ENCODE measurements at places on chromosomes 6 and 20.

- no peak for DNase-seq
Observed at GRCh38 chr20:38250609-38251008, 9.9 kb downstream of the KIAA1755 start.

DNA sequence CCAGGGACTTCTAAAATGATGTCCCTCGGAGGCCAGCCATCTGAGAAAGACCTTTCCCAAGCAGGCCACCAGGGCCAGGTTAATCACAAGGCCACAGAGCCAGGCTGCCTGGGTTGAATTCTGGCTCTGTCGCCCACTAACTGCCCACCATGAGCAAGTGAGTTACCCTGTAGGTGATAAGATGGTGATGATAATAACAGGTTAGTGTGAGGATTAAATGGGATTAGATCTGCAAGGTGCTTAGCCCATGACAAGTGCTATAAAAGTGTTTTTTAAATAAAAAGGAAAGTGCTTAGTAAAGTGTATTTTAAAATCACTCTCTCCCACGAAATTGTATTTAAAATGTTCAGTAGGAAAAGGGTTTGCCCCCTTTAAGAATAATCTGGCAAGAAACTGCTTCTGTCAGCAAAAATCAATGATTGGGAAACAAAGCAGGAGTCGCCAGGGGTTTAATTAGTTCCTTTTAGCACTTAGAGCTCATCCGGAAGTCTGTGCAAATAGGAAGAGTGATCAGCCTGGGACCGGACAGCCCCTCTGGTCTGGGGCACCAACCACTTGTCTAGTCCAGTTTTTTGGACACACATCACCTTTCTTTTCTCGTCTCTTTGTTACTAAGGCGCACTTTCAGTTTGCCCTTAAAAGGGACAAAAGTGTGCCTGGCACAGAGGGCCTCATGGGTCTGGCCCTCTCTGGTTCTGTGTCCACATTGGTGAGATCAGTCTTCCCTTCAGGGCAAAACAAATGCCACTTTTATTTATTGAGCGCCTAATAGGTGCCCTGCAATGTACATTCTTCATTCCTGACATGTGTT lies 150.4 kb downstream of the GRM4 start:
- DNase-seq, result no peak

DNA sequence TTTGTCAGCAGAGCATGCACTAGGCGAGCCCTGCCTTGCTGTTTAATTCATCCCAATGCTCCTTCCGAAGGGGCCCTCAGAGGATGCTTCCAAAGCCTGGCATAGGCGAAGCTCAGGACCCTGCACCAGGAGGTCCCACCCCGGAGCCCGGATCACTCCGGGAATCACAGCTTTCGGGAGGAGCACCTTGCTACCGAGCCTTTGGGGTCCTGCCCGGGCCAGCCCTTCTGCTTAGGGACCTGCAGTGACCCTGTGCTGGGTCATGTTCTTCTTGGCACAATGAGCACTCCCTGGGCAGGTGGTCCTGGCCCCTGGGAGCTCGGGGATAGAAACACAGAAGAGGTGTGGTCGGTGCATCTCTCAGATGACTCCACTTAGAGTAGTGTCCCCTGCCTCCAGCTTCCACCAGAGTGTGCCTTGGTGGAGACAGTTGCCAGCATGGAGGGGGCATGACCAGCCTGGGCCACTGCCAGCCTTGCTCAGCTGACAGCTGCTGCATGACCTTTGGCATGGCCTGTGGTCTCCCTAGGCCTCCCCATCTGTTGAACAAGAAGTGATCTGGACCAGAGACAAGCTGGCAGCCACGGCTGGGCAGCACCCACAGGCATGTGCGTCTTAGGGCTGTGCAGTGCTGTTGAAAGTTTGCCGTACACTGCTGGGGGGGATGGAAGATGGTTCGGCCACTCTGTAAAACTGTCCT lies 44.7 kb upstream of the SLCO4A1 start:
- no peak for DNase-seq

- DNase-seq, result no peak
Observed at GRCh38 chr6:47733879-47734558, 35.6 kb downstream of the ADGRF4 start.

DNA sequence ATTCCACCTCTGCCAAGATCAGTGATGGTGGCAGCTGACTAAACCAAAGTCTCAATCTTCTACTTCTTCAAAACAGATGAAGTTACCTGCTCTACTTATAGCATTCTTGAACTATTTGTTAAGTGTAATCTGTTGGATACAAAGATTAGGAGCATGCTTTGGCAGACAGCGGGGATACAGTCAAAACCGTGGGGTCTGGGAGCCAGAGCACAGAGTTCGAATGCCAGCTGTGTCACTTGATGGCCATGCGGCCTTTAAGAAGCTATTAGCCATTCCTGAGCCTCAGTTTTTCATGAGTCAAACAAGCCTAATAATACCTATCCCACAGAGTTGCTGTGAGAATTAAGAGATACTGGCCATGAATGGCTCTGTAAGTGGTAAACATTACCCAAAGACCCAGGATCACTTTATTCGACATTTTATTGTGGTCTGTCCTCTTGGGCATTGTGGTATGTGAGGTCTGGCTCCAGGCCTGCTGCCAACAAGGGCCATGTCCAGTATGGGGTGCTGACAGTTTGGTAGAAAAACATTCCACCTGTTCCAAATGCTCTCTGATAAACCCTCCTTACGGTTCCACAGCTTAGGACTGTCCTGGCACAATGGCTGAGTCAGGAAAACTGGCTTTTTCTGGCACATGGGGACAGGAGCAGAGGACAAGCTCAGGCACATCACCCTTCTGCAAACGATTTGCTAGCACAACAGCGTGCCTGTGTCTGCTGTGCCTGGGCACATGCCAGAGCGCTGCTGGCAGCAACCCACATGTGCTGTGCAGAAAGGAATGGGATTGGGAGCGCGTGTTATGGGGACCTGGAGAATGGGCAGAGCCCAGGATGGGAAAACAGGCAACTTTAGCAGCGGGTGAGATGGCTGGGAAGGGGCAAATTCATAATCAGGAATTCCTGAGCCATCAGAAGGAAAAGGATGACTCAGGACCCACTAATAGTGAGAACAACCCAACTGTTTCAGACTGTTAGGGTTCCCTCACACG lies 15.7 kb upstream of the FAM83C start:
- no peak for DNase-seq

Data from NCI-H1436 (cell line).